ENCODE measurements at places on chromosomes 7 and 10.

DNA sequence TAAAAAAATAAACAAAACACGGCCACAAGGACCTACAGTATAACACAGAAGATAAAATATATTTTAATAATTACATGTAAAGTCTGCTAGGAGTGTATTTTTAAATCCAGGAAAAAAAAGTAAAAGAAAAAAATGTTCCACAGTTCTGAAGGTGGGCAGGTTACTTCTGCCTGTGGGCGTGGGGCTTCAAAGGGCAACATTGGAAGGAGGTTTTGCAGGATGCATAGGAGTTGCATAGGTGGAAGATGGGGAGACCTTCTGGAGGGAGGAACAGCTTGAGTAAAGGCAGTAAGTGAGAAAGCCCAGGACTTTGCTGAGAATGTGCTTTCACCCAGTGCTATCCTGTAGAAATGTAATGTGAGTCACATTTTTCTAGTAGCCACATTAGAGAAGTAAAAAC, 37.5 kb upstream of the PLXNA4 start:
- DNase-seq = no peak

DNA sequence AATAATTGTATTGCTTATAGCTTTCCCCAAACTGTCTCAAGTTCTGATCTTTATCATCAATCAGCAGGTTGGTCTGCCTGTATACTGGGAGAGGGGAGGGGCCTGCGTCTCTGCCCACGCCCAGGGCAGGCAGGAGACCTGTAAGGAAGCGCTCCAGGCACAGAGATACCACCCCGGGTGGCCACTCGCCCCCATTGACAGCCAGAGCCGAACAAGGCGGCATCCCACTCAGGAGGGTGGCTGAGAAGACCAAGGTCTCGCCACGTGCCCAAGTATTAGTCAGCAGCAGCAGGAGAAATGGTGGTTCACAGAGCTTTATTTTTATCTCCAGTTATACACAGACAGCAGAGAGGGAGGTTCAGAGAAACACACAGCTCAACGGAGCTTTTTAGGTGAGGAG, 7.2 kb downstream of the STK32C start:
- no peak for DNase-seq

DNA sequence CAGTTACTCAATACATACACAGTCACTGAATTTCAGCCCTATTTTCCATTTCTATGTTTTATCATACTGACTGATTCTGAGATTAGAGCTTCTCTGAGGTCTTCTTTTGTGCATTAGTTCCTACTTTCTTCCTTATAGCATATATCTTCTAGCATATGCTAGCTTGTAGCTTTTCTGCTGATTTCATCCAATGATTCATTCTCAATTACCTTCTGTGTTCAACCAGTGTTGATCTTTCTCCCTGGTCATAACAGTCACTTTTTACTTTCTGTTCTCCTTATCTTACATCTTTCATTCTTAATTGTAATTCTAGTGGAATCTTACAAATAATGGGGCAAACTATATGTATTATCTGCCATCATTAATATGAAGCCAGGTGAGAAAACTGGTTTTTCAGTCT, 159.5 kb upstream of the HGF start:
- DNase-seq = no peak

- DNase-seq = no peak
Measured at GRCh38 chr7:124152859-124153692, 120.2 kb upstream of the TMEM229A start.

- no peak for DNase-seq
Measured at GRCh38 chr7:51446356-51446755, 129.7 kb upstream of the COBL start.

GRCh38 chr7:146115851-146116520, 615 bp upstream of the CNTNAP2 start:
- no peak for DNase-seq

DNA sequence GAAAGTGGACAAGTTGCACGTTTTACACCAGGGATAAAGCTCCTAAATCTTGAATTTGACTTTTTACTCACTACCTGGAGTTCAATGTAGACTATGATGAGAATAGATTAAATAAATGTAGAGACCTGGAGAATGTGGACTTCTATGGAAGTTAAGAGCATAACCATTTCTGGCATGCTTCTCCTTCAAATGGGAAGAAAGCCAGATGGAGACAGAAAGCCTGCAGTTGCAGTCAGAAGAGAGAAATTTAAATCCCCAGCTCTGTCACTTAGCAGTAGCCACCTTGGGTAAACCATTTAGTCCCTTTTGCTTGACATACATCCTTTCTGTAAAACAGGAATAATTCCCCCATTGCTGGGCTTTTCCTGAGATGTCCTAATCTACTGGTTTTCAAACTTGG, 355.3 kb upstream of the AUTS2 start:
- DNase-seq = no peak

- peak; percentile 42 for DNase-seq
Measured at GRCh38 chr10:103451831-103452505, at the start of gene CALHM2. CALHM2 (minus strand) TSS chr10:103452370; CDS start chr10:103449941, 2,429 bp downstream.

DNA sequence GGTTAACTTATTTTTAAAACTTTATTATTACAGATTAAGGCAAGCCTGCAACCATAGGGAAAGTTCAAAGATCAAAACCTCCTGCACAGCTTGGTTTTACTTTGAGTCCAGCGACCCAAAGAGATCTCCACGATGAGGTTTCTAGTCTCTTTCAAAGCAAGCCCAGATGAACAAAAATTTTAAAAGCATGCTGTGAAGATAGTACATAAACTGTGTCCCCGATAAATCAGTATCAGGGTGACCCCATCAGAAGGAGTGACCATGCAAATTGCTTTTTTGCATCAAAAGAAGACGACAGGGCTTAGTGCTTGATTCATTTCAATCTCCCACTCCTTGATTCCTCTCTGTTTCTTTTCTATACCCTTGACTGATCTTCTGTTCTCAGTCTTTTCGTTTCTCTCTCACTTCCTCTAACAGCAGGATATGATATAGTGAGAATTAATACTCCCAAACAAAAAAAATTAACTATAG, 16.0 kb upstream of the DNTT start:
- no peak for DNase-seq

- DNase-seq = no peak
Measured at GRCh38 chr7:30681331-30681797, 892 bp downstream of the CRHR2 start.

DNA sequence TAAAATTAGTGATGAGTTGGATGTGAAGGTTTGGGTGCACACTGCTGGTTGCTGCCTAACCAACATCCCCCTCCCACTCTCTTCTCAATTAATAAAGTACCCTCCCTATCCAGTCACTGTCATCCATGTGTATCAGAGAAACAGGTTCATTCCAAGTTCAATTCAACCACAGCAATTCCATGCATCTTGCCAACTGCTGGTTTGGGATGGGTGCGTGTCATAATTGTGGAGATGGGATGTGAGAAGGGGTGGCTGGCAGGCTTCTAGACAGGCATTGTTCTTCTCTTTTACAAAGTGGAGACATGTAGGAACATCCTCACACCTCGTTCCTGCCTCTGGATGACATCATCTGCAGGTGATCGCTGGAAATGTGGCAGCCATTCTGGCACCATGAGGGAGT, 7.5 kb upstream of the CNPY1 start:
- no peak for DNase-seq

- no peak for DNase-seq
Measured at GRCh38 chr7:2624293-2624886, 7.4 kb upstream of the TTYH3 start.

- DNase-seq = no peak
Measured at GRCh38 chr10:97336446-97336845, 1.9 kb upstream of the FRAT2 start.

GRCh38 chr10:34407324-34407805, 407.7 kb downstream of the PARD3 start:
- no peak for DNase-seq

DNA sequence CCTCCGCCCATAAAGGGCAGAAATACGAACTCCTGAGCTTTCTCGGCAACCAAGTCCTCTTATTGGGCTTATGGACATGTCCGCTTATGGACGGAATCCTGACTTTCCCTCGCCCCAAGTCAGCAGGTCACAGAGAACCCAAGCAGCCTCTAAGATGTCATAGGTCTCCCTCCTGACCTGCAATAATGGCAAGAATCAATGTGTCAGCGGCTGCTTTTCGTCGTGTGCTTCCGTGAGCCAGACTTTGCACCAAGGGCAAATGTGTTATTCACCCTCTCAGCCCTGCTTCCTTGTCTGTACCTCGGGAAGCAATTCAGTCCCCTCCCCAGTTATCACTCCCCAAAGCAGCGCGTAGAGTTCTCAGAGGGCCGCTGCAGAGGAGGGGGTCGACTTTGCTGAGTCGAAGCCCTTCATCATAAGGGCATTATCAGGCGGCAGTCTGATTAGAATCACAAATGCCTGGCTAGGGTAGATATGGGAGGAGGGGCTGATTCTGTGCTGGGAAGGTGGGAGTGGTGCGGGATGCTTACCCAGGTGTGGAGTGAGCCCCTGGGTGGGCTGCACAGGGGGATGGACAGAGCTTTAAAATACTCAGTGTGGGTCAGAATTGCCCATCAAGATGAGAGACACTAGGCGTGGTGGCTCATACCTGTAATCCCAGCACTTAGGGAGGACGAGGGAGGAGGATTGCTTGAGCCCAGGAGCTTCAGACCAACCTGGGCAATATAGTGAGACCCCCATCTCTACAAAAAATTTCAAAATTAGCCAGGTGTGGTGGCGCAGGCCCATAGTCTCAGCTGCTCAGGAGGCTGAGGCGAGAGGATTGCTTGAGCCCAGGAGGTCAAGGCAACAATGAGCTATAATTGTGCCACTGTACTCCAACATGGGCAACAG, 36.0 kb downstream of the COL26A1 start:
- no peak for DNase-seq

DNA sequence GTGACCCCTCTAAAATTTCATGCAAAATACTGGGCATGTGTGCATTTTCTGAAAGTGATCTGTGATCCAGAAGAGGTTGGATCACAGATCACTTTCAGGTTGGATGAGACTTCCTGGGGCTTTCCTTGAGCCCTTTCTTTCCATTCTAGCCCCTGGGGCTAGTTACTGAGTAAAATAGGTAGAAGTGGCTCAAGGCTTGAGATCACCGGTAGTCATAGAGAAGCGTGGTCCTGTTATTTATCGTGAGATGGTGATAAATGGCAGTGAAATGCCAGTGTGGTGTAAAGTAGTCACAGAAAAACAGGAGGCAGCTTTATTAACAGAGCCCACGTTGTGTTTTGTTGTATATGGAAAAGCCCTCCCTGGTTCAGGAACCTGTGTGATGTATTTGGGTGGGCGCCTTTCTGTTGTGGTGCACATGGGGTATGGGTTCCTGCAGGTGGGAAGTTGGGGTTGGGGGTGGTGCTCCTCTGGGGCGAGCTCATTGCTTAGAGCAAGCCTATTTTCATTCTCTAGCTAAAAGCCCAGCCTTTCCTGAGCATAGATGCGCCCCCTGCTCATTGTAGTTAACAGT, 34.0 kb upstream of the SH2D4B start:
- no peak for DNase-seq

DNA sequence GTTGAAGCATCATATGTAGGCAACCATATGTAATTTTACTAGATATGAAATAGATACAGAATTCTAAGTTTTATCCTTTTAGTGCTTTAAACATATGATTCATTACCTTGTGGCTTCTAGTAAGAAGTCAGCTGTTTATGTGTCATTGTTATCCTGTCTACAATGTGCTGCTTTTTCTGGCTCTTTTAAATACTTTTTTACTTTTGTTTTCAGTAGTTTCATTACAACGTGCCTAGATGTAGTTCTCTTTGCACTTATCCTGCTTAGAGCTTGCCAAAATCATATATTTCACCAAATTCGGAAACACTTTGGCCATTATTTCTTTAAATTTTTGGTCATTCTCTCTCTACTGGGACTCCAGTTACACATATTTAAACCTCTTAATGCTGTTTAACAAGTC, 26.4 kb downstream of the YAE1 start:
- DNase-seq = no peak

DNA sequence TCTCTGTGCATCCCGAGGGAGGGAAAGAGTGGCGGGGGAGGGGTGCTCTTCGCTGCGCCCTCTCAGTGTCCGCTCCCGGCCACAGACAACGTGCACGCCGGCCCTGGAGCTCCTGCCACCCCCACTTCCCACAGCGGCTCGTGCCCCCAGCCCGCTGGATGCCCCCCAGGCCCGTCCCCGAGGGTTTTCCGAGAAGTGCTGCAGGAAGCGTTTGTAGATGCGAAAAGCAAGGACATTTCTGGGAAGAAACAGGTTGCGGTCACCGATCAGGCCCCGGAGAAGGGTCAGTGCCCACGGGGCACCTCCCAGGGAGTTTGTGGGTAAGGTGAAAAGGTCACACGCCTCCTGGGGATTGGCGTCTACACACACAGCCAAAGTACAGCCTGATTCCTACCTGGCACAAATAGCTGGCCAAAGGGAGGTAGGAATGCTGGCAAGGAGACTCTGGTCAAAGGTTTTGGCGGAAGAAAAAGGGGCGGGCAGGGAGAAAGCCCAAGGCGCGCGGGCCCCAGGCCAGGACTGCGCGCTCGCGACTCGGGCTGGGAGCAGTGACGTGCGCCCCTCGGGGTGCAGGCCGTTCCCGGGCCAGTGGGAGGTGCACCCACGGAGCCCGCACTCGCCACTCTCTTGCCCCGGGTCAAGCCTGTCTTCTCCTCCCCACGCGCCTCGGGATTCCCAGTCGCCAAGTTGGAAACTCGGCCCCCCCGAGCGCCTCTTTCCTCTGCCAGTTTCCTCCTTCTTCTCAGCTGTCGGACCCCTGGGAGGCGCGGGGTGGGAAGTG, 1.5 kb upstream of the NRP1 start:
- DNase-seq = no peak

- no peak for DNase-seq
Measured at GRCh38 chr7:87152897-87153641, 816 bp downstream of the DMTF1 start.

Data from stimulated activated CD8-positive, alpha-beta memory T cell treated with anti-CD3 and anti-CD28 coated beads, Interleukin-12 subunit alpha, Interleukin-12 subunit beta, amount 100 ng/mL, for 1 hour (primary cell).